ENCODE measurements at places on chromosomes 12 and 14.
A peak's percentile ranks its signal among the peaks of the same experiment; 100 is the strongest.

DNA sequence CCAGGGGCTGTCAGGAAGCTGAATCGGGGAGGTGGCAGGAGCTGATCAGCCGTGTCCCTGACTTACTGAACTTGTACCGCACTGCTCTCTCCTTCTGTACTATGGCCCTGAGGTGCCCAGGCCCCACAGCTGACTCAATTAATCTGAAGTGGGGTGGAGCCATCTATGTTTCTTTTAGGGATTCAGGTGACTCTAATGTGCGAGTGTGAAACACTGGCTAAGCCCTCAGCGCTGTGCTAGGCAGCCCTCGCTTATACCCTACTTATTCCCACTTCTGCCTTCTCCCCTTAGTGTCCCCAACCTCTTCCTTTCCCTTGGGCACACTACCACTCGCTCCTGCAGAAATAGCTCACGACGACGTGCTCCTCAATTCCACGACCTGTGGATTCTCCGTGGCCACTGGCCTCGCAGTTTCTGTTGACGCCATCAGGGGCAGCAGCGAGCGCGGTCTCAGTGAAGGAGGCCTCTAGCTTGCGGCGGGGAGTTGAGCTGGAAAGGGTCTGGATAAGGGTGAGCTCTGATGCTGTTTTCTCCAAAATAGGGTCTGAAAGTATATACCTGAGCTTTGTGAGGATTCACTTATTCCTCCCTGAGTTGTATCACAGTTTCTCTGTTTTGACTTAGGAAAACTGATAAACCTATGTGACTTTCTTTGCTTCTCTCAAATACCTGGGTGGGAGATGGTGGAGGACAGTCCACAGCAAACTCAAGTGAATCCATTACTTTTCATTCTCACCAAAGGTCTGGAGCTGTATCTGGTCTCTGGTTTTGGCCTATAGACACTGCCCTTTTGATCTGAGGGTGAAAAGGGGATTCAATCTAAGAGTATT is 167.6 kb downstream of the SLC41A2 start:
- no peak for DNase-seq

DNA sequence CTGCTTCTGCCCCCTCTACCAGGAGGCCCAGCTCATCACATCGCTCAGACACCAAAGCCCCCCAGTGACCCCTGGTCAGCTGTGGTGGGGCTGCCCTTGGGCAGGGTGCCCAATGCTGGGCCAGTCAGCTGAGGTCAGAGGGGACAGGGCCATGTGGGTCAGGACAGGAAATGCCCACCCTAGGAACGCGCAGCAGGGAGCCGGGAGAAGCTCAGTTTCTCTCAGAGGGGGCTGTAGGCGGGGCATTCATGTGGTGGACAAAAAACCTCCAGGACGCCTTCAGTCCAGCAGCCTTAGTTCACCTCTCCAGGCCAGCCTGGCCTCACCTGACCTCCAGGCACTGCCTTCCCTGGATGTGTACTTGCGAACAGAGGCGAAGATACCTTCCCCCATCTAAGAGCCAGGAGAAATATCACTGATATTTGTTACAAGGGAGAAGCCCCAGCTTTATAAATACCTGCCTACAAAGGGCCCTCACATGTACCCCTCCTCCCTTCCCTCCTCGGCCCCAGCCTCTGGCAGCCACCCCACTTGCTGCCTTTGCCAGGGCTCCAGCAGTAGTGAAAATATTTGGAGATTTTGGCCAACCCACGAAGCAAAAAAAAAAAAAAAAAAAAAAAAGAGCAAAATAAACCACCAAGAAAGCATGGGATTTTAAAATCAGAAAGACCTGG is 41.9 kb upstream of the PLEKHG6 start:
- no peak for DNase-seq

- DNase-seq: peak; percentile 85
Measured at GRCh38 chr12:3336606-3337311, 154.2 kb upstream of the PRMT8 start.

GRCh38 chr14:56244138-56244789 is 126.1 kb downstream of the PELI2 start:
- DNase-seq: no peak

- no peak for DNase-seq
Measured at GRCh38 chr12:92156704-92157395, 11.2 kb upstream of the BTG1 start.

DNA sequence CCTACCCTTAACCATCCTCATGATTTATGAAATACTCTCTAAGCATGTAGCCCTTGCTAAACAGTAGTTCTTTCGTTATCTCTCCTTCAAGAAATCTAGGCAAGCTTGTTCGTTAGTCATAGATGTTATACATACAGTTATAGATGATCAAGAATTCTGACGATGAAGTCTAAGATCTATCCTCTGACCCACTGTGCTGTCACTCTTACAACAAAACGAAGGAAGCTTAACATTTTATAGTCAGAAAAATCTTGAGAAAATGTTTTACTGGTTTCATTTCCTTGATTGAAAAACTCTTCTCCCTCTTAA is 68.9 kb downstream of the SPPL3 start:
- DNase-seq: no peak

GRCh38 chr12:118237052-118237665 is 101.2 kb downstream of the PEBP1 start:
- DNase-seq: no peak

DNA sequence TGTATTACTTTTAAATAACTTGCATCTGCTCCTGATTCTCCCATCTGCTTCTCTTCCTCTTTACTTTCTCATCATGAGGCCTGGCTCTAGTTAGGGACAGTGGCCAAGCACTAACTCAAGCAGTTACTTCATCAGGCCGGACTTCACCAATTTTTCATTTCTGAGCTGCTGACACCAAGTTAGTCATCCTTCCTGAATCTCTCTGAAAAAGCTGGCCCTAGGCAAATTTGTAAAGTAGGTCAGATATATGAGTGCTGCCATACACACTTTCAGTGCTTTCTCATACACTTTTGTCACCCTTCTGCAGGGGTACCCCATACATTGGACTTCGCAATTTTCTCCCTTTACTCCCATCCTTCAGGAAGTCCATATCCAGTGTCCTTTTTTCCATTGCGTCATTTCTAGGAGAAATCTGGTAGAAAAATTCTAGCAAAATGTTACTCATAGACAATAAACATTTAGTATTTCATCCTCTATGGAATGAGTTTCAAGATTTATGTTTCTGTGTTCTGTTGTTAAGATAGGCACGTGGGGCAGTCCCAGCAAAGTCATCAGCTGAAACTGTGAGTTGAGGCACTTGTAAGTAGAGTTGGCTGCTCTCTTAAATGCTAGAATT is 276.8 kb upstream of the TMPO start:
- DNase-seq: no peak

GRCh38 chr12:120865098-120865497 is 39.1 kb downstream of the SPPL3 start:
- no peak for DNase-seq

DNA sequence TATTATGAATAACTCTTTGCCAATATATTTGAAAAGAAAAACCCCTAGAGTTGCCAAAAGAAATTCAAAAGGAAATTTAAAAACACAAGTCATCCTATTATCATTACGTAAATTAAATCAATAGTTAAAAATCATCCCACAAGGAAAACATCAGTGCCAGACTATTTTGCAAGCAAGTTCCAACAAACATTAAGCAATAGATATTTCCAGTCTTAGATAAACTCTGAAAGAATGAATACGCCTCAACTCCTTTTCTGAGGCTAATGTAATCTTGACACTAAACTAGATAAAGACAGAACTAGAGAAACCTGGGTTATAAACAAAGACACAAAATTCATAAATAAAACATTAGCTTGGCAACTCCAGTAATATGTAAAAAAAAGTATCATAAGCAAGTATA is 245.9 kb downstream of the FOXN3 start:
- no peak for DNase-seq

DNA sequence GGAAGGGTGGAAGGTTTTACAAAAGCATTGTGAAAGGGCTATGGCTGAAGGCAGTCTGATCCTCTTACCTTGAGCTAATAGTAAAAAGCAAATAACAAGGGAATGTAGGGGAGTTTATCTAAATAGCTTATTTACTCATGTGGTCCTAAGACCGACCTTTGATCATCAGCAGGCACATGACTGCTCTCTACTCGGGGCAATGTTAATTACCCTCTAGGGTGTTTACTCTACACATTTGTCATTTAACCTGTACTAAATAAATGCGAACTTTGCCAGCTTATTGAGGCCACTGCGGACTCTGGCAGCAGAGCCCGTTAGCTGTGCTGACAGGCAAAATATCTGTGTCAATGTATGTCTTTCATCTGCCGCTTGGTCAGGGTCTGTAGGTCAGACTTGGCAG is 768.3 kb upstream of the ATXN7L3B start:
- no peak for DNase-seq

DNA sequence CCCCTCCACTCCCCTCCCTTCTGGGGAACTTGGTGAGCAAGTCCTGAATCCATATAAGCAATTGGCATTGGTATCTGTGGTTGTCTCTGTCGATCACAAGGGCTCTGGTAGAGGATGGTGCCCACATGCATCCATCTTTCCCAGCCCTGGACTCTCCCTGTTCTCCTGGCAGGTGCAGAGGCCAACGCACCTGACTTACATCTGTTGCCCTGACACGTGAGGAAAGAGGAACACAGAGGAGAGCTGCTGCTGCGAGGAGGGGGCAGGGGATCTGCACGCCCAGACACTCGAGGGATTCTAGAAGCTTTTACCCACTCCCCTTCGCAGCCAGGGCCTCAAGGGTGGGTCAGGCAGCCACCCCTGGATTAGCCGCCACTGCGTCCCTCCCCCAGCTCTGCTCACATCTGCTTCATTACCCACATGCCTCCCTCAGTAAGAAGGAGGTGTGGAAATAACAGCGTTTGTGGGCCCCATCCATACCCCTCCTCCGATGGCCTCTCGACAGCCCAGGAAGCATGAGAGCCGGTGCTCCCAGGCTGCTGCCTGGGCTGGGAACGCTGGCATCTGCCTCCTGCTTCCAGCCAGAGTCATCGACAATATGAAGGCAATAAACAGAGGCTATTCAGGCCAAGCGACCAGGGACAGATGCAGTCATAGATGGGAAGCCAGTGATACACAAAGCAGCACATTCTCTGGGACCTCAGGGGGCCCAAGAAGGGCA is 56.5 kb downstream of the KDM2B start:
- DNase-seq: no peak

DNA sequence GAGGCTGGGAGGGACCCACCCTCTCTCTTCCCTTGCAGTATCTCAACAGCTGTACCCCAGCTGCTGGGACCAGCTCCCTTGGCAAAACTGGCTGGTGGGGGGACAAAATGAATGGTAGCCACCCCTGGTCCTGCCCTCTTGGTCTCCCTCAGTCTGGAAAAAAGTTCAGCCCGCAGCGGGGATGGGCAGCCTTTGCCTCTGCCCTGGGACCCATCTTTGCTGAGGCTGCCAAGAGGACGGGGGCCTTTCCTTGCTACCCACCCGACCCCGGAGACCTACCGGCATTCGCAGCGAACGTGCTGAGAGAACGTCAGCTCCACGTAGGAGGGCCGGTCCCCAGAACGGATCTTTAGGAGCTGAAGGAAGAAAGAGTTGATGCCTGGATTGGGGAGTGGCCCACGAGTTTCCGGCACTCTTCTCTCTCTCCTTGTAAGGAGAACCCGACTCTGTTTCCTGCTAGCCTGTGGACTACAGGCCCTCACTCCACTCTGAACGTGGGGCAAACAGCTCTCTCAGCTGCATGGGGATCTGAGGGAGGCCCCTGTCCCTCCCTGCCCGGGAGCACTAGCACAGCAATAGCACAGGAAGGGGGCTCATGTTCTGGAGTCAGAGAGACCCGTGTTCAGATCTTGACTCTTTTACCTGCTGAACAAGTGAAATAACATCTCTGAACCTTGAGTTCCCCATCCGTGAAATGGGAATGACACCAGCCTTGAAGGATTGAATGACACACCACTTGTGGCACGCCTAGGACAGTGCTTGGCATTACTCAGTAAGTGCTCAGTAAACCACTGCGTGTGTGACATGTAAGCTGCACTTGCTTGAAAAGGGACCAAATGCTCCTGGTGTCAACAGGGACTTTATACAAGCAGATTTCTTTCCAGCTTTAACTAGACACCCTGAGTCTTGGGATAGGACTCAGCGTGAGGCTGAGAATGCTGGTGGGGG is 6.9 kb downstream of the PGF start:
- DNase-seq: no peak

DNA sequence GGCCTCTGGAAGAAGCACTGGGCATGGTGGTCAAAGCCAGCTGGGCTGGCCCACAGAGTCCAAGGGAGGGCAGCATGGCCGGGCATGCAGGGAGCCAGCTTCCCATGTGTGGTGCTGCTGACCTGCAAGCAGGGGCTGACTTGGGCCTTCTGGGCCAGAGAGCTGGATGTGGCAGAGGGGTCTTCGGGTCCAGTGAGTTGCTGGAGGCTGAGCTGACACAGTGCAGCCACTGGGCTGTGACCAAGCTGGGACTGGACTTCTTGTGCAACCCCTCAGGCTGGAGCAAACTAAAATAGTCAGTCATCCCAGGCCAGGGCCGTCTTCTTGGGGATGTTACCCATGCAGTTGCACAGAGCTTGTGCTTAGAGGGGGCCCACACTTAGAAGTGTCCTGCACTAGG is 7.3 kb upstream of the RIN3 start:
- DNase-seq: no peak

- DNase-seq: peak; percentile 77
Measured at GRCh38 chr14:100375266-100375962, 52.3 kb downstream of the SLC25A47 start.

DNA sequence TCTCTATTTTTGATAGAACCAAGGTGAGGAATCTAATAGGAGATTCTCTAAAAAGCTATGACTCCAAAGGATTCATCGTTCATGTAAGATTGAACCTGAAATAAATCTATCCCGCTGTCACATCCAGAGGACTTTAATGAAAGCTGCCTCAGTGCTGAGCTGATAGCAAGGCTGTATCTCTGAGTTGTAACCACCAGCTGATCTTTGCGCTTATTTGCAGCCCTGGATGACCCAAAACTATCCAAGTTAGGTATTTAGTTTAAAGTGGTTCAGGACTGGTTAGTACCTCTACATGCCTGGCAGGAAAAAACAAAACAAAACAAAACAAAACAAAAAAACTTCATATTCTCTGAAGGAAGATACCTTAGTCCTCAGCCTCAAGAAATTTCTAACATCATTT is 8.8 kb upstream of the ANKRD33 start:
- no peak for DNase-seq

GRCh38 chr14:103730490-103731035 is 15.0 kb downstream of the ZFYVE21 start:
- no peak for DNase-seq

DNA sequence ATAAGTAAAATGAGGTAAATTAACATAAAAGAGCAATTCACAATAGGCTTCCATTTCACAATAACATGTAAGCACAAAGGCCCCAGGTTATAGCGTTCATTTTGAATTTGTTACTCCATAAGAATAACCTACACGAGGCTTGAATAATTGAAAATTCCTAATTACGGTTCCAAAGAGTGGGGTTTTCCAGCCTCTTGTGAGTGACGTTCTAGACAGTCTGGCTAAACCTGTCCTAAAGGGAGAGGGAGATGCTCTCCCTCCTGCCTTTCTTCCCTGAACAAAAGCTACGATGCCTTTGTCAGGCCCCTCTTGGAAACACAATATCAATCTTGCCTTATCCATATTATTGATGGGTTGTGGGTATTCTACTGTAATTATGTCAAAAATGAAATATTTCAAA is 24.3 kb upstream of the VRK1 start:
- no peak for DNase-seq

All from SJSA1 (cell line).